ENCODE measurements at places on chromosomes 11 and 22. TPM values are rescaled to one million over a fixed set of nuclear protein-coding genes. Genes with fewer than 3 reads are reported as not detected.

DNA sequence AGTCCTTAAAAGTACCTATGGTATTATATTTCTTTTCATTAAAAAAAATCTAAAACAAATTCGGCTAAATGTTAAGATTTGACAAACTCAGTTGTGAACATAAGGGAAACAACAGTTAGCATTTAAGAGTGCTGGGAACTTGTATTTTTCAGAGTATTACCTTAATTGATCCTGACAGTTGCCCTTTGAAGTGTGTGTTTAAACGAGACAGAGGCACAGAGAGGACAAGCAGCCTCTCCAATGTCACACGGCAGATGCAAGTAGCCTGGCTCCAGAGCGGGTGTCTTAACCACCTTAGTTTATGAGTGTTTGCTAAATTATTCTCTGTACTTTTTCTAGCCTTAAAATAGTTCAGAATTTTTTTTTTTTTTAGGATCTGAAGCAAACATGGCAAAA, 80.9 kb downstream of the TIMP3 start:
- H3K27me3 ChIP-seq: peaks cover 3% of the 10 kb centered on the region
- no peak overlapping the region for H3K4me3 ChIP-seq
- no peak for DNase-seq
- H3K36me3 ChIP-seq: no peaks in the 10 kb centered on the region

The ACAD8 gene
- 27.7 TPM for total RNA-seq

- no peaks in the 10 kb centered on the region for H3K36me3 ChIP-seq
- H3K27ac ChIP-seq: no peak overlapping the region
- H3K27me3 ChIP-seq: no peaks in the 10 kb centered on the region
- no peaks in the 10 kb centered on the region for H3K4me1 ChIP-seq
- no peak for DNase-seq
These were observed 1100.9 kb downstream of the DLG2 start for GRCh38 chr11:84526250-84526649.

DNA sequence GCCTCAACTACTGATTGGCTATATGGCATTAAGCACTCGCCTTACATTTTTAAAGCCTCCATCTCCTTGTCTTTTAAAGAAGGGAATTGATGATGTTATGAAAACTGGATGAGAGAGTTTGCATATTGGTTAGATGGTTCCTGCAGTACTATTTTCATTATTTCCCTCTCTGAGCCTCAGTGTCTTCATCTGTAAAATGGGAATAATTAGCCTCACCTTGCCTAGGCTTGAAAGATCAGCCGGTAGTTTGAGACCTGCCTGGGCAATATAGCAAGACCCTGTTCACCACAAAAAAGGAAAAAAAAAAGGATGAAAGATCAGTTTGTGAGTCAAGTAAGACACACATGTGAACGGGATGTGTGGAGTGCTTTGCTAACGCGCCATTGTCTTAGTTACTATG, 35.0 kb upstream of the SLC35C1 start:
- H3K27ac ChIP-seq: no peak overlapping the region
- peaks cover 11% of the 10 kb centered on the region for H3K27me3 ChIP-seq
- peaks cover 17% of the 10 kb centered on the region for H3K4me1 ChIP-seq
- no peaks in the 10 kb centered on the region for H3K36me3 ChIP-seq

Measured in activated T-helper 2 cell treated with anti-CD3 and anti-CD28 coated beads, Interferon-gamma antibody, Interleukin-2, Interleukin-4, amounts not matched to agents 10 μg/mL and 5 μg/mL and 100 μg/mL, durations not matched to agents 14 hours and 24 hours and 36 hours (primary cell).